ENCODE measurements at places on chromosomes 7 and 10.

DNA sequence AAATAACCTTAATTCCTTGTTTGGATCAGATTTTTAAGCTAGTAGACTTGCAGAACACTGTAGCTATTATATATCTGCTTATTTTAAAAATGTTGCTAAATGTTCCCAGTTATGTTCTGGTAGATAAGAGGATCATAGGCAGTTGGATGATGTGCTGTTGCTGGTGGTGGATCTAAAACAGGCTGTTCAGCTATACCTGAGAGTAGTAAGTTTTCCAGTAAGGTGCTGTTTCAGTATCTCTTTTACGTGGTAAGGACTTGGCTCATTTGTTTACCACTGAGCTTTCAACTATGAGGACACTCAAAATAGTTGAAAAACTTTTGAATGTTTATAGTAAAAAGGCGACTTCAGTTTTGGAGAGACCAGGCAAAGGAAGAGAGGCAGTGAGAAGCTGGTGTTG lies 180.9 kb downstream of the CDK14 start:
- DNase-seq: peak; percentile 30

DNA sequence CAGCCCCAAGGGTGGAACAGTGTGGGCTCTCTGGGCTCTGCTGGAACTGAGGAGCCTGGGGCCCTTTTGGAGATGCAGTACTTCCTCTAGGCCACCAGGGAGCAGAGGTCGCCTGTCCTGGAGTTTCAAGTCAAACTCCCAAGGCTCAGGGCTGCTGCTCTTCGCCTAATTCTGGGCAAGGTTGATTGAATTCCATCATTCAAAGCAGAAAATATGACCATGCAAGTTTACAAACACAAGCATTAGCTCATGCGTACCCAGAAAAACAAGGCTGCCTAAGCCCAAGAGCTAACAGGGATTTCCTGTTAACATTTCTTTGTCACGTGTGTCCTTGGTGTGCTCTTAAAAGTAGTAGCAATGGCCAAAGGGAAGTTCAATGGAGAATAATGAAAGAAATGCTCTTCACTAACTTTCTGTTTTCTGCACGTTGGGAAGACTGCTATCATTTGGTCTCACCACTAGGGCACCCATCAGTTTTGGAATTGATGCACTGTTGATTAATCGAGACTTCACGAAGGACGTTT lies 20.1 kb downstream of the LDB3 start:
- DNase-seq: peak; percentile 84

GRCh38 chr10:50857579-50857978 lies 27.8 kb downstream of the A1CF start:
- no peak for DNase-seq

DNA sequence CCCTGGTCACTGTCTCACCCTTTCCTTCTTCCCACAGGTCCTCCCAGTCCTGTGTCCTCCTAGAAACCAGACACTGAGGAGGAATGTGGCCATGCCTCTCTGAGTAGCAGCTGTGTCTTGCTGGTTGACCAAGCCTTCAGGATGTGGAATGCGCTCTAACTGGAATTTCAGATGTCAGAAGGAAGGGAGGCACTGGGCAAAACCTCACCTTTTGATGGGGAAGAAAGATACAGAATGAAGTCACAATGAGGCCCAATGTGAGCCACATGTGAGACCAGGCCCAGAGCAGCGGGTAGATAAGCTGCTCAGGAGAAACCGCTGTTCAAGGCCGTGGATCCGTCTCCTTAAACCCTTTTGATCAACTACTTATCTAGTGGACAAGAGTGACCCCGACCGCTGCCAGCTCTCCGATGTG lies 54.8 kb upstream of the ECHDC3 start:
- DNase-seq: no peak

GRCh38 chr7:115924411-115924810 lies 106.2 kb downstream of the TFEC start:
- no peak for DNase-seq

- no peak for DNase-seq
Observed at GRCh38 chr10:89644691-89644966, 413 bp downstream of the PANK1 start.

DNA sequence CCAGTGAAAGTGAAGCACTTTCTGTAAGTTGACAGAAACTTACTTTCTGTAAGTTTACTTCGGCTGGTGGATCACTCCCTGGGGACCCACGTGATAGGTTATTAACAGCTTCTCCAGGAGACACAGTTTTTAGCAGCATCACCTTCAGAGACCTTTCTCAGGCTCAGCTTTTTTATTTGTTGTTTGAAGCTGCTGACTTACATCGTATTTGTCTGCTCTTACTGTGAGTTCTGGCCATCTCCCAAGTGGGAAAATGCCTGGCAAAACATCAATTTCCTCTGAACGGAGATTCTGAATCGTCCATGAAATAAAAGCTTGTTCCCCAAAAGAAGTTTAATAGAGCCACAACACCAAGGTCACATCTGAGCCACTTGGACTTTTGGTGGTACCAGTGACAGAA lies 178.7 kb upstream of the PODXL start:
- DNase-seq: no peak

DNA sequence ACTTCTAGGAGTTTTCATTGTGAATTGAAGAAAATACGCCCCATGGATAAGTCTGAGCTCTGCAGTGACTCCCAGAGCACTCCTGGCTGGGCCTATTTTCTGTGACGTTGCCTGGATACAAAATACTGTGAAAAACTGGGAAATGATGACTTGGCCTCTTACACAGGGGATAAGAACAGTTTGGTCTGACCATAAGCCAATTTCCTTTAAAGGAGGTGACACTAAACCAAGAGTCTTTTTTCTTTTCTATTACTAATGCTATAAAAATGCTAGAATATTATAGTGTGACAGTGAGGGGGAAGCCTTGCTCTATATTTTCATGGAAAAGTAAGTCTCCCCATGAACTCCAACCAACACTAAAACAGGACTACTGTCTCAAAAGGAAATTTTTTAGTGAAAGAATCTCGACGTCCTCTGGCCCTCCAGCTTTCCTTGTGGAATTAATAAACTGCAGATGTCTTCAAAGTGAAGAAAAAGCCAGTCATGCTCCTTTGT lies 45.5 kb downstream of the MYOF start:
- no peak for DNase-seq

- DNase-seq: no peak
Observed at GRCh38 chr10:71771821-71772617, 1.3 kb downstream of the VSIR start.

DNA sequence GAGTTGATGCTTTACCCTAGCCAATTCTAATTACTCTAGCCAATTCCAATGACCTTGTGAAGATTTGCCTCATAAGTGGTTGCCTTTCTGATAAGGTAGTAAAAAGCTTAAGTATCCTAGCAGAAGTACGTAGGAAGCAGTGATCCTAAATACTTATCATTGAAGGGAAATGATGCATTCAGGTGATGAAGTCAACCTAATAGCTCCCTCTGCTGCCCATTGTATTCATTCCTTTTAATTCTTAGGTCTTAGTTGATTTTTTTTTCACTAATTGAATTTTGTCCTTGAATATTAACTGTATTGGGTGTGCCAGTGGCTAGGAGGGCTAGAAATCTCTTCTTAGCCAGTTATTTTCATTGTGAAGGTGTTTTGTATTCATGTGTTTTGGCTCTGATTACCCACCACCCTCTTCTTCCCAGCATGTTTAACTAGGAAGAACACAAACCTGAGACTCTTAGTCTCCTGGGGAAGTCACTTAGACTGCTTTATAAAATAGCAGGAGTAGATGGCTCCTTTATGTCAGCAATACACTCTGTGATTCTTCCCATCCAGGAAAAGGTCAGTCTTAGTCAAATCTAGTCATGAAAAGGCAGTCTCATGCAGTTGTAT lies 46.3 kb downstream of the PLEKHA8 start:
- no peak for DNase-seq

DNA sequence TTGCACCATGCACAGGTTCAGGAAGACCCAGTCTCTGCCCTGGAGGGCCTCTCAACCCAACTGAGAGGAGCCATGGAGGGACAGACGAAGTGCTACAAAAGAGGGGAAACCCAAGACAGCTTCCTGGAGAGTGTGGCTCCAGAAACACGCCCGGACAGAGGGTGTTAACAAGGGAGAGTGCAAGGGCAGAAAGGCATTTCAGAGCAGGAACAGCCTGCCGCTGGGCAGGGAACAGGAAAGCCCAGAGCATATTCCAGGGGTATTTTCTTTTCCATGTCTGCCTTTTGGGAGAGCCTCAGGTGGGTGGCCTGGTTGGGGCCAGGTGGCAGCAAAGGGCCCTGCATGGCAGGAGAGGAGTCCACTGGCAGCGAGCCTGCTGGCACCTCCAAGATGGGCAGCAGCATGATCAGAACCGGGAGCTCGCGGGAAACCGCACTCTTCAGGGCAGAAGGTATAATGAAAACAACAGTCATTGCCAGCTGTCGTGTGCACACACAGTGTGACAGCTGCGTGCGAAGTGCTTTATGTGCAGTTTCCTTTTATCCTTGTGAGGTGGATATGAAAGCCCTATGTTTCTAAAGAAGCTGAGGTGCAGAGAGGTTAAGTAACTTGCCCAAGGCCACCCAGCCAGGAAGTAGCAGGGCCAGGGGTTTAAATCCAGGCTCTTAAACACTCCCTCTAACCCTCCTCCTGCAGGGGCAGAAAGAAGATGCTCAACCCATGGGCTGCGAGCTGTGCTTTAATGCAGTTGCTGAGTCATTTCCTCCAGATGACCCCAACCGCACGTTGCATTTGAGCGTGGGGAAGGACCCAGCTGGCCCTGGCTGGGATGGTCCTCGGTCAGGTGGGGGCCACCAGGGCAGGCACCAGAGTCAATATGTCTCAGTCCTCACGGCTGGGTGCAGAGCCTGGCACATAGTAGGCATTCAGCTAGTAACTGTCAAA lies 128.6 kb downstream of the OAT start:
- DNase-seq: peak; percentile 60

DNA sequence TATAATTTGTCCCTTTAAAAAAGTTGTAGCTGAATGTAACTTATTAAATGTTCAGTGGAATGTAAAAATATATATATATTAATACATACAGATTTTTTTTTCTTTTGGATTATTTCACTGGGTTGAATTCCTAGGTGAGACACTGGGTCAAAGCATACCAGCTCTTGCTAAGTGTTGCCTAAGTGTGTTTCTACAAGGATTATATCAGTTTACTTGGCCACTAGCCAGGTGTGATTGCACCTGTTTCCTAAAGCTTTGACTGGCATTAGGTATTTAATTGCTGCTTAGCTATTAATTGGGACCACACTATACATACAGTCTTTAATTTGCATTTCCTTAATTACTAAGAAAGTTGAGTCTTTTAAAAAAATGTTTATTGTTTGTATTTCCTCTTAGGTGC lies 5.5 kb upstream of the ELOVL3 start:
- DNase-seq: no peak

GRCh38 chr7:36474283-36475010 lies 84.8 kb downstream of the ANLN start:
- no peak for DNase-seq

GRCh38 chr7:139108266-139109187 lies 993 bp downstream of the ZC3HAV1 start:
- DNase-seq: peak; percentile 40

GRCh38 chr10:86258941-86259340 lies 107.7 kb downstream of the GRID1 start:
- DNase-seq: no peak

DNA sequence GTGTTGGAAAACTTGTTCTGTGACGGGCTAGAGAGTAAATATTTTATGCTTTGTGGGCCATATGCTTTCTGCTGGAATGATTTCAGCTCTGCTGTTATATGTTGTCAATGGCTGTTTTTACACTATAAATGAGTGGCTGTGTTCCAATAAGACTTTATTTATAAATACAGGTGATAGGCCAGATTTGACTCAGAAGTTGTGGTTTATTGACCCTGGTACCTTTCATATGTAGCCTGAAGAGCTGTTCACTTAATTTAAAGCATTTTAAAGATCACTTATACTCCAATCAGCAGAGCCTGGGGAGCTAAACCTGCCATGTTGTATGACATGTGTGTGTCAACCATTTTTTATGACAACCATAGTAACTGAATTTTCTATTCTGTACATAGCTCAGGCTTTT lies 9.1 kb upstream of the SSBP1 start:
- DNase-seq: no peak

- DNase-seq: peak; percentile 75
Observed at GRCh38 chr10:51389415-51390321, 309.7 kb downstream of the CSTF2T start.

DNA sequence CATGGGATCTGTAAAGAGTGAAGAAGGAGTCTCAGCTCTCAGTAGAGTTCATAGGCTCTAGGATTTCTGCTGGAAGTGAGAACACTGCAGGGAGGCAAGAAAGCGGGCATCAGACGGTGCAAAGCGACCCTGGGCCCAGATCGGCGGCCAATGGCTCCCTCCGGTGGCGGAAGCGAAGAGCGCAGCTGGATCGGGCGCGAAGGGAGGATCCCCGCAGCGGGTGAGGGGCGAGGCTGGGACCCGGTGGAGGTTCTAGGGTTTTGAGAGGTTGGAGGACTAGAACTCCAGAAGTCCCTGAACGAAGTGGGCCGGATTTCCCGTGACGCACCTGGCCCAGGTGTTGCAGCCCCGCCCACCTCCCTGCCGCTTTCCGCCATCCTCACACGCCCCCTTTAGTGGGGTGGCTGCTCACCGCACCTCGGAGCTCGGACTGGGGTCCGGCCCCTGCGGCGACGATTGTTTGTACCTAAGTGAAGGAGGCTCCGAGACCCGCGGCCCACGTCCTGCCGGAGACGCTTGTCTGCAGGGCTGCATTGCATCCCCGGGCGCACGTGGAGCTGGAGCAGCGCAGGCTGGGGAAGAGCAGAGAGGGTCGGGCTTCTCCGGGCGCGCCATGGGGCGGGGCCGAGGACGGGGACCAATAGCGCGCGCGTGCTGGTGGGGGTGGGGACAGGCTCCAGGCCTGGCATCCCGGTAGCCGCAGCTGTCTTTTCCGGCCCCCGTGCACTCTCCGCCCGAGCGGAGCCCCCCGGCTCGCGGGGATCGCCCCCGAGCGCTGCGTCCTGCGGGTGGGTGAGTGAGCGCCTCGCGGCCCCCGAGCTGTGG lies at the start of gene SLC12A9:
Gene SLC12A9 (plus strand): TSS at position 666 of the 825 bp plus-strand sequence. CDS start 1,485 bp downstream, outside the sequence.
- peak; percentile 95 for DNase-seq

DNA sequence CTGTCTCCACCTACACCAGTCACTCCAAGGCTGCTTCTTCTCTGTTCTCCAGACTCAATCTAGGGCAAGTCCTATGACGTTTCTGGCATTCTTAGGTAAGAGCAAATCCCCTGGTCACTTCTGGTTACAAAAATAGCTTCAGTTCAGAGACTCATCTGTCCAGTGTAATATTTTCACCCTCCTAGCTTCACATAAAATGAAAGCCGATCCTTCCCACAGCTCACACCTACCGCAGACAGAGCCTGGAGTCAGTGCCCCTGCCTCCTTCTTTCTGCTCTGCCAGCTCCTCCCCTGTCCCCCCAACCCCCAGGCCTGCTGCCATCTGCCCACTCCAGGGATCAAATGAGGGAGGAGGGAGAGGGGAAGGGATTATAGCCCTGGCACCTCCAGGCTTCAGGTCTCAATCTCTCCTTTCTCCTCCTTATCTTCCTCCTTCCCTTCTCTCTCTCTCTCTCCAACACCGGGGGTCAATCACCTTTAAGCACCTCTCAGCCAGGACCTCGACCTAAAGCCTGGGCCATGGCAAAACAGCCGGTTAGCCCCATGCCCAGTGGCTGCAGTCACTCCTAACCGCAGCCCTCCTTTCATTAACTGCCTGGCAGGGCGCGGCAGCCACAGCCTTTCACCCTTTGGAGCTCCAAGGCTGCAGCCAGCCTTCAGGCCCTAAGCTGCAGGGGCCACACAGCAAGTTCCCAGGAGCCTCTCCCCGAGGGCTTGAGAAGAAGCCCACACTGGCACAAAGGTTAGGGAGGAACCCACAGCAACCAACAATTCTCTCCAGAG lies 292.6 kb upstream of the MGMT start:
- no peak for DNase-seq
